CD8-positive, alpha-beta memory T cell (primary cell): ENCODE measurements at places on chromosomes 4 and X. TPM values are rescaled to one million over a fixed set of nuclear protein-coding genes. Genes with fewer than 3 reads are reported as not detected.

DNA sequence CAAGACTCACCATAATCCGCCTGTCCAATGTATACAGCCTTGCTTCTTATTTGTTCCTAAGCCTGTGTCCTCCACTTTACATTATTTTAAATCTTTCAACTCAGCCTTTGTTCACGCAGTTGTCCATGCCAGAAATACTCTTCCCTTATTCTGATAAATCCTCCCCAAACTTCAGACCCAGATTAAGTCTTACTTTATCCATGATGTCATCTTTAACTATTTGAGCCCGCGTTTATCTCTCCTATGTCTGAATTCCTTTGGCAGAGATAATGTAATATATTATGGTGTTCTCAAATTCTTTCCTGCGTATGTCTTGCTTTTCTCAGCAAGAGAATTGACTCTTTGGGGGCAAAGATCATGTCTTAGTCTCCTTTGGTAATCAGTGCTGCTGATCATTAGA, 129.6 kb downstream of the LUZP4 start:
- no peak for DNase-seq

- DNase-seq, result no peak
Observed at GRCh38 chr4:23844961-23845360, 44.9 kb downstream of the PPARGC1A start.

DNA sequence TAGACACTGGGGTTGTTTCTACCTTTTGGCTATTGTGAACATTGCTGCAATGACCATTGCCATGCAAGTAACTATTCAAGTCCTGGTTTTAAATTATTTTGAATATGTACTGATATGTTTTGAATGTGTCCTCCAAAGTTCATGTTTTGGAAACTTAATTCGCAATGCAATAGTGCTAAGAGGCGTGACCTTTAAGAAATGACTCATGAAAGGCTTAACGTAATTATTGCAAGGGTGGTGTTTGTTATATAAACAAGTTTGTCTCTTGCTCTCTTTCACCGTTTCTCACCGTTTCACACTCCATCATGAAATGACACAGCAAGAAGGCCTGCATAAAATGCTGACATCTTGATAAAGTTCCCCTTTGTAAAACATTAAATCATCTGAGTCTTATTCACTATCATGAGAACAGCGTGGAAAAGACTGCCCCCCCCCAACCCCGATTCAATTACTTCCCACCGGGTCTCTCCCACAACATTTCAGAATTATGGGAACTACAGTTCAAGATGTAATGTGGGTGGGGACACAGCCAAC, 506.9 kb upstream of the FAM47C start:
- no peak for DNase-seq

Gene CLIC2
- 0.26 TPM for total RNA-seq

Gene PAGE5
- 1.1 TPM for total RNA-seq

GRCh38 chr4:173880897-173881296, 350.9 kb upstream of the HAND2 start:
- no peak for DNase-seq

DNA sequence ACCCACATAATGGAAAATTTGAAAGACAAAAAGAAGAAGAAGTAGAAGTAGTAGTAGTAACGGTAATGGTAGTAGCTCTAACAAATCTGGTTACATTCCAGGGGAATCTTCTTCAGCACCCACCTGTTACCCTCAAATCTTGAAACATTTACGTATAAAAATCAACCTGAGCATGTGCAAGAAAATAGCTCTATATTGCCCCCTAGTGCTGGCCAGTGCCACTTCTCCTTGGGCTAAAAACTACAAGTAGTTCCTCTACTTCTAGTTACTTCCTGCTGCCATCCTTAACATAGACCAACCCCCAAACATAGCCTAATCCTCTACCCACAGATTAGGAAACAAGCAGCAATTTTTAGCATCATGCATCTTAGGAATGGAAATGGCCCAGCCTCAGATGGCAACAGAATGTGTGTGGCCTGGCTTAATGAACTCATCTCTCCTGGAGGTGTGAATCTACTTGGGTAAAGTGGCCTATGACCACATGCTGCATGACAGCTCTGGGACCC, 3.1 kb downstream of the PDGFC start:
- no peak for DNase-seq

DNA sequence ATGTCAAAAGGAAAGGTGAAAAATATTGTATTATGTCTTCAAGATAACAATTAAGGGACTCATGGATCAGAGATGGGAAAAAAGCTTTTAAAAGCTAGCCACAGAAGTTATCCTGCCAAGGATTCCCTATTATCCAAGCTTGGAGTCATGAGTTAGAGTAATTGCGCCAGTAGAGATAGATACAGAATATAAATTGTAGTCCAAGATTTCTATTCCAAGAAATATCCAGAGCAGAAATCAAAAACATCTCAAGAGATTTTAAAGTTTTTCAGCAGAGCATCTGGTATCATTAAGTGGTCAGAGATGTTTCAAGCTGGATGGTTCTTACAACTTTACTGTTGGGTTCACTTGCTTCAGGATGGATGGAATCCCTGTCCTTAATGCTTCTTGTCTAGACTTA, 186.7 kb downstream of the PCDH18 start:
- DNase-seq, result no peak

DNA sequence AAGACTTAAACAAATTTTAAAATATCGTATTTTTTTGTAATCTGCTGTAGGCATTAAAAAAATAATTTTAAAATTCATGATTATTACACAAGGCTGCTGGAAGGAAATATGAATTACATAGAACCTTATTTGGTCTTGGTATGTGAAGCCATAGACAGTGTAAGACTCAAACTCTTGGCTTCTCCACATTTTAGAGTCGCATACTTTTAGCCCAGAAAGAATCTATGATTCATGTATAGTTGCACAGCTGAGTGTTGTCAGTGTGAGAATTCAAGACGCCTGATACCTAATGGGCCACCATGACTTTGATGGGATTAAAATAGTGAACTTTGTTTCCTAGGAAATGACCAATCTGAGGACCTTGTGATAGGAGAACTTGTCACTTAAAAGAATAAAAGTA, 1.4 kb downstream of the INTU start:
- no peak for DNase-seq

Gene CT45A10
- total RNA-seq, result not detected

Gene TCP11X2
- total RNA-seq, result not detected

- no peak for DNase-seq
Observed at GRCh38 chr4:120447774-120448173, 381.1 kb upstream of the MAD2L1 start.

Gene TMEM271
- not detected for total RNA-seq

Gene CRMP1
- total RNA-seq, result not detected

DNA sequence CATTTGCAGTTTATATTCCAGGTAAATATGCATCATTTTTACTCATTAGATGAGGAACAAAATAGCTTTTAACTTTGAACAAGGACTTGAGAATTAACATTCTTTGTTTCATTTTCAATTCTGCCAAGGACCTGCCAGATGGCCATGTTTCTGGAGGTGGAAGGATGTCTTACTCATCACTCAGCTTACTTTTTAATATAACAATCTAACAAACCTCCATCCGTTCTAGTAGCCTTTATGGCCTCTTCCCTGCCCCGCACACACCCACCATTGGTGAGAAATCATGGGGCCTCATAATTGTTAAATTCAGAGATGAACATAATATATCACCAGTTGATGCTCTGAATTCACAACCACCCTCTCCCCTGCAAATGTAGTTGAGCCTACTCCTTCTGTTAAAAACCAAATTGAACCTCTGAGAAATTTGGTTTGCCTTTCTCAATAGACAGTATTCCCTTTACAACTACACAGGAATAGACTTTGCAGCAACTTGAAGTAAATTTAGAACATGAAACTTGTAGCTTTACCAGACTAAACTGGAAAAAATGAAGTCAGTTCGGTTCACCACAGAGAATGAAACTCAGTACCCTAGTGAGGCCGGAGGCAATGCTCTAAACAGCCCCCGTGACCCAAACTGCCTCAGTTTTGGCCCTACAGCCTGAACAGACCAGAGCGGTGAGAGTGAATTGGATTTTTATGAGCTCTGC, 50.1 kb upstream of the ACSL4 start:
- DNase-seq, result no peak

GRCh38 chr4:114349543-114350175, 248.9 kb upstream of the UGT8 start:
- DNase-seq, result no peak

DNA sequence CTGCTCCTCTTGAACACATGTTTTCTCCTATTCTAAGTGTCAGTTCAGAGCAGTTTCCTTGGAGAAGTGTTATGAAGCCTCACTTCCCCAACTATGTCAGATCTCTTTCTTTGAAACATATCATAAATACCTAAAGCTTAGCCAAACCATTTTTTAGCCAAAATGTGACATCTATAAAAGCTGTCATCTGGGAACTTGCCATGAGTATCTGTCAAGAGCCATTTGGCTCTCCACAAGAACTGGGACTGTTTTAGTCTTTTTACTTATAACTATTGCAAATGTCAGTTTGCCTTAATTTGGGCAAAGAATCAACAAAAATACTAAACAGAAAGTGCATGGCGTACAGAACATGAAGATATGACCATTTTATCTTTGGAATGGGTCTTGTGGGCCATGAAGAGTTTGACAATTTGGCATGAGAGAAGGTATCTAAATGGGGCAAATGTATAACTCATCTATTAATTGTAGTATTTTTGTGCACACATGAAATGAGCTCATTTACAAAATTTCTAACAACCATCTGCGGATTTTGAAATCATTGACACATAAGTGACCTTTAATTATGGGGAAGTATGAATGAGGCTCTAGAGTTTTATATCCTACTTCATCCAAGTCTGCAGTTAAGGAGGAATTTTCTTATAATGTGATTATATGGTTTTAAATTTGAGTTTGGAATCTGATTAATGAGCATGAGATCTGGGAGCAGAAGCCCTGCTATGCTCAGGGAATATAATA, 129.1 kb upstream of the PACRGL start:
- no peak for DNase-seq

Gene ZAR1
- not detected for total RNA-seq

DNA sequence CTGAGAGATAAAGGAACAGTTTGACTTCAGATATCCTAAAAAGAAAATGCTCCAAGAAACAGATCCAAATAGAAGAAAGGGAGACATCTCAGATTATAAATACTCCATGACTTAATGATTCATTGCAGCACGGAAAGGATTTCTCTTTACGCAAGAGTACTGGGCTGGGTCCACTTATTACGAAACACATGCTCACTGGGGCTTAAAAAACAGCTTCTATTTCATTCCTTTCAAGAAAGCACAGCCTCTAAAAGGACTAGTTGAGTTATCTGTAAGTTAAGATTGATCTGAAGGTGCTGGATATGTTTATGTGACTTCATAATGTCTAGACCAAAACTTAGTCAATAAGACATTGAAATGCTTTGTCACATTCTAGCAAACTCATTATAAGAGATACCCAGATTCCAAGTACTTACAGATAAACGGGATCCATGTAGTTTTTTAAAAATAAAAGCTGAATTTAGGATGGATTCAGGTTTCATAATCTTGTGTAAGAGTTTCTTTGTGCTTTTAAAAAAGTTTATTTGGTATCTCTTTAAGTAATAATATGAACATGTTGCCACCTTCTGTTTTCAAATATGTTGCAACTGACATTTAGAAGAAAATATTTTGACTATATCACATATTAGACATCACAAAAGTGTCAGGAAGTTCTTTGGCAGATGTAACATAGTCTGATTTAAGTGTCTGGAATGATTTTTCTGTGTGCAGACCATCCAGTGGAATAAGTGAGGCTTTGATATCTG, 109.5 kb upstream of the MYOZ2 start:
- no peak for DNase-seq

Gene EVC
- total RNA-seq, result 1.6 TPM

DNA sequence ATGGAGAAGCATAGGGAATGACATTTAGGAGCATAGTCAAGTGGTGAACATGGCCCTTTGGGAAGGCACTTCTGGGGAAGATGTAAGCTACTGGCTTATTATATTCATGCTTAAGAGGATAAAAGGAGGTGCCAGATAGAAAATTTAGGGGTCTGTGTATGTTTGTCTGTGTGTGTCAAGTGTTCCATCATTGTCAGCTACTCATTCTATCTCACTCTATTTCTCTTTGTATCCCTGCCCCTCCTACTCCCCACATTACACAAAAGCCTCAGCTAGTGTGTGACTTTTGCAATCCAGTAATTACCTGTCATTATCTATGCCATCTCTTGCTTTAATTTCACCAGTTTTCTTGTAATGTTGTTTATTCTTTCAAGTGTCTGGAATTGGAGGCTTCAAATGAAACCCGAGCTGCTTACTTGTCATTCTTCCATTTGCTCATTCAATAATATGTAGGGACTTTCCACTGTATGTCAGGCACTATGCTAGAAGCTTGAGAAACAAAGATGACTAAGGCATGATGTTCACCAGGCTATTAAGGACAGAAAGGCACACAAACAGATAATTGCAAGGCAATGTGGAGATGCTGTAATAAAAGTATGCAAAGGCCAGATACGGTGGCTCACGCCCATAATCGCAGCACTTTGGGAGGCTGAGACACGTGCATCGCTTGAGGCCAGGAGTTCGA, 229.8 kb upstream of the TEX13C start:
- no peak for DNase-seq

DNA sequence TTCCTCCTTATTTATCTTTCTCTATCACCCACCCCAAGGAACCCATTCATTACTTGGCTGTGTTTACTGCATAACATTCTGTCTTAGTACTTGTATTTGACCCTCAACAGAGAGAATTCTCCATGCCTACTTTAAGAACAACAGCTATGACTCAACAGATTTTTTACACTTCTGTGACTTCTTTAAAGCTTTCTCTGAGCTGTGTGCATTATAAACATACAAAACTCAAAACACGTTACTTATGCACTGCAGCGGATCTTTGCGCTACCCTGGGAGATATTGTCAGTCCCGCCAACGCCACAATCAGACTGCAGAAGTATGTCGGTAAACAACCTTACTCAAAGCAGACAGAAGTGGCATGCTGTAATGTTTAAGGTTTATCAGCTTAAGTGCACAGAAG, 35.1 kb downstream of the PRKX start:
- no peak for DNase-seq

Gene FRMD7
- total RNA-seq, result not detected

GRCh38 chr4:52659722-52660261, 691 bp upstream of the USP46 start:
- no peak for DNase-seq

DNA sequence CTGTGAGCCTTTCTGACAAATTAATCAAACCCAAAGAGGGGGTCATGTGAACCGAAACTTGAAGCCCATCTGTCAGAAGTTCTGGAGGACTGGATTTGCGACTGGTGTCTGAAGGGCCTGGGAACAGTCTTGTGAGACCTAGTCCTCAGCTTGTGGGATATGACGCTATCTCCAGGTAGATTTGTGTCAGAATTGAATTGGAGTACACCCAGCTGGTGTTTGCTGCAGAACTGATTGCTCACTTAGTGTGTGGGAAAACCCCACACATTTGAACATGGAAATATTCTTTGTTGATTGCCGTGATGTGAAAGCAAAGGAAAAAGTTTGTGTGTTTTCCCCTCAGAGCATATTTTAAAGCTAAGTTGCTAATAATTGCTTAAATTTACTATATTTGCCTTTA, 30.3 kb upstream of the TMSB15B start:
- no peak for DNase-seq

- no peak for DNase-seq
Observed at GRCh38 chr4:11004818-11005217, 320.2 kb upstream of the CLNK start.
